ENCODE measurements at places on chromosomes 13 and 19. TPM values are rescaled to one million over a fixed set of nuclear protein-coding genes. Genes with fewer than 3 reads are reported as not detected.

- H3K36me3 ChIP-seq, result no peaks in the 10 kb centered on the region
- H3K4me3 ChIP-seq, result no peak overlapping the region
Observed at GRCh38 chr13:75180805-75181455, 301.0 kb downstream of the TBC1D4 start.

- no peak for DNase-seq
- H3K4me3 ChIP-seq, result no peak overlapping the region
- no peaks in the 10 kb centered on the region for H3K27me3 ChIP-seq
- H3K4me1 ChIP-seq, result no peaks in the 10 kb centered on the region
- H3K27ac ChIP-seq, result no peak overlapping the region
Observed at GRCh38 chr19:20365146-20365545, 198.1 kb downstream of the ZNF486 start.

DNA sequence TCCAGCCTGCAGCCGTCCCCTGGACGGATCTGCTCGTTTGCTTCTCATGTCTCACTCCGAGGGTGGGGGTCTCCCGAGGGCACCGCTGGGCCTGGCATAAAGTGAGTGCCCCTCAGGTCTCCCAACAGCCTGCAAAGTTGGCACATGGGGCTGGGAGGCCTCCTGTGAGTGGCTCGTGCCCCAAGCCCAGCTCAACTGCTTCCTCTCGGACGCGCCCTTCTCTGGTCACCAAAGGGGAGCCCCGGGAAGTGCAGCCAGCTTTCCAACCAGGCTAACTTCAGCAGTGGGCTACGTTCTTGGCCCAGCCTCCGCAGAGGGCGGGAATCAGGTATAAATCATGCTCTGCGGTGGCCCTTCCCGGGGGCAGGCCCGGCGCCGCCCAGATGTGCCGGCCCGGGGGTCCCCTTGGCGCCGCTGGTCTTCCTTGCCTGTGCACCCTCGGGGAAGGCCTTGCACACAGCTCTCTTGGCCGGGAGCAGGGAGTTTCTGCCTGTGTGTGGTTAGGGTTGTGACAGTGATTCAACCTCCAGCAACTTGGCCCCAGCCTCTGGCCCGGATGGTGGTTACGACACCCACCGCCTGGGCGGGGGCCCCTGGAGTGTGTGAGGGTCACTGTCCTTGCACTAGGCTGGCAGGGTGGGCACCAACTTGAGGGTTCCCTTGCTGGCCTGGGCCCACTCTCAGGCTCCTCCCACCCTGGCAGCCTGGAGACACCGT, 20.7 kb downstream of the CEBPG start:
- H3K36me3 ChIP-seq, result no peaks in the 10 kb centered on the region
- no peak overlapping the region for H3K27ac ChIP-seq
- no peaks in the 10 kb centered on the region for H3K27me3 ChIP-seq
- H3K4me3 ChIP-seq, result no peak overlapping the region

DNA sequence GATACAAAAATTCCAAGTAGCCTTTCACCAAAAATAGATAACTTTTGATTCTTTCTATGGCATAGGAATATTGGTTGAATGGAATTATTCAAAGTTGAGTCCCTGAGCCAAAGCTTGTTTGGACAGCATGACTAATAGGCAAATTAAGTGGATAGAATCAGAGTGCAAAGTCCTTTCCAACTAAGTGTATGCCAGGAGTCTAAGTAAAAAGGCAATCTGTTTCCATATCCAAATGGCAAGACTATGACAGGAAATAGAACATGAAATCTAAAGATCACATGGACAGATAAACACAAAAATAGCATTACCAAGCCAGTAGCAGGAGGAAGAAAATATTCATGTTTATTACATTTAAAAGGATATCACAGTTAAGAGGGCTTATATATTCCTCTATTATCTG, 804.6 kb downstream of the SLITRK6 start:
- H3K27me3 ChIP-seq, result no peaks in the 10 kb centered on the region
- no peaks in the 10 kb centered on the region for H3K4me1 ChIP-seq
- H3K27ac ChIP-seq, result no peak overlapping the region
- DNase-seq, result no peak

VSTM1 gene
- total RNA-seq, result not detected

ZNF726 gene
- total RNA-seq, result 3.3 TPM
